ENCODE measurements at places on chromosomes 13 and 19.

DNA sequence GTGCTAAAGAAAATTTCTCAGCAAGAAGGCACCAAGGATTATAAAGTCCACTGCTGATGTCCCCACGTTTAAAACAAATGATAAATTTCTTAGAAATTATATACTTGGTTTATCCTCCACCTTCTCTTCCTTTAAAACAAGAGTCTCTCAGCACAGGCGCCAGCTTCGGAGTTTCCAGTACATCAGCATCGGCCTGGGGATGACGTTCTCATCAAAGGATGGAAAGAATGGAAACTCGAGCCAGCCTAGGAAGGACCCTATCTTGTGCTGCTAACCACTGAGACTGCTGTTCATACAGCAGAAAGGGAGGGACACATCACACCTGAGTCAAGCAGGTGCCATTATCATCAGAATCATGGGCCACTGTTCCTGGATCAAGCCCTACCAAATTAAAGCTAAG is 29.8 kb upstream of the ZNF83 start:
- DNase-seq: no peak

- peak; percentile 92 for DNase-seq
These were observed 2.3 kb upstream of the EML2 start for GRCh38 chr19:45641274-45642105.

DNA sequence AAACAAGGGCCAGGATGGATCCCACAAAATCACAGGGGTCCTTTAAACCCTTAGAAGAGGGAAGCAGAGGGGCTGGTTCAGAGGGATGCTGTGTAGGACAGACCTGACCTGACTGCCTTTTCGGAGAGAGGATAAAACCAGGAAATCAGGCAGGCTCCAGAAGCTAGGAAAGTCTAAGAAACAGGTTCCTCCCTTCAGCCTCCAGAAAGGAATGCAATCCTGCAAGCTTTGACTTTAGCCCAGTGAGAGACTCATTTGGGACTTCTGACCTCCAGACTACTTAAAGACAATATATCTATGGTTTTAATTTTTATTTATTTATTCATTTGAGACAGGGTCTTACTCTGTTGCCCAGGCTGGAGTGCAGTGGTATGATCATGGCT is 5.3 kb downstream of the RAB20 start:
- DNase-seq: no peak

GRCh38 chr19:3094601-3095440 is 659 bp downstream of the GNA11 start:
- no peak for DNase-seq

GRCh38 chr19:7863971-7864689 is 10.1 kb downstream of the PRR36 start:
- DNase-seq: no peak

DNA sequence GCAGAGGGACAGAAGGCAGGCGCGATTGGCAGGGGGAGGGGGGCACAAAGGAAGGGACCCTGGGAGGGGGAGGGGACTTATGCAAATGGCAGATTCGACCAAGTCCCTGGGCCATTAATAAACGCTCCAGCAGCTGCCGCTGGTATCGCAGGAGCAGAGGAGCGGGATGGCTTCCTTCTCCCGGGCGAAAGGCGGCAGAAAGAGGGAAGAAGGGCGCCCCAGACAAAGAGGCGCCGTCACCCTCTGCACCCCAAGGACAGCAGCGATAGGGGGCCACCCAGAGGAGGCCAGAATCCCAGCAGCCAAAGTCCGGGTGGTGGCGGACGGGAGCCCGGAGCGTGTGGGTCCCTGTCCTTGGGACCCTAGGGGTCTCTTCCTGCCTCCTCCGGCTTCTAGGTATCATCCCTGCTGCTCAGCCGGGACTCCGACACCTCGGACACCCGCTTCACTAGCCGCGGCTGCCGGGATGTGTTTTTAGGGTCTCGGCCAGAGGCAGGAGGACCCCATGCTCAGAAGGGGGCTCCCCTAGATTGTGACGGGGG is 1.9 kb downstream of the PTPRS start:
- peak; percentile 82 for DNase-seq

DNA sequence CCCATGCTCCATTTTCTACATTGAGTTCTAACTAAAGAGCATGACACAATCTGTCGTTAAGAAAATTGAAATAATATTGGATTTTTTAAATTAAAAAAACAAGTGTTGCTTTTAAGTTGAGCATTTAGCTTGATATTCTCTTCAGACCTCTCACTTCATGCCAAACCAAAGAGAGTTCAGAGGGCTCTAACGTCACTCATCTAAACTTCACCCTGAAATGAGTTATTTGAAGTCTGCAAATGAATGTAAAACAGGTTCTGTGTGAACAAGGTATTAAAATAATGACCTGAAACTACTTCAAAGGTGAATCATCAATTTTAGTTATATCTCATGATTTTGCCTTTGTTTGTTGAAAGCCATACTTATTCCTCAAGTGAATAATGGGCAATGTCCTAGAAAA is 61.8 kb downstream of the MRPL57 start:
- no peak for DNase-seq

GRCh38 chr19:51325161-51325976 is 13.9 kb downstream of the IGLON5 start:
- no peak for DNase-seq

DNA sequence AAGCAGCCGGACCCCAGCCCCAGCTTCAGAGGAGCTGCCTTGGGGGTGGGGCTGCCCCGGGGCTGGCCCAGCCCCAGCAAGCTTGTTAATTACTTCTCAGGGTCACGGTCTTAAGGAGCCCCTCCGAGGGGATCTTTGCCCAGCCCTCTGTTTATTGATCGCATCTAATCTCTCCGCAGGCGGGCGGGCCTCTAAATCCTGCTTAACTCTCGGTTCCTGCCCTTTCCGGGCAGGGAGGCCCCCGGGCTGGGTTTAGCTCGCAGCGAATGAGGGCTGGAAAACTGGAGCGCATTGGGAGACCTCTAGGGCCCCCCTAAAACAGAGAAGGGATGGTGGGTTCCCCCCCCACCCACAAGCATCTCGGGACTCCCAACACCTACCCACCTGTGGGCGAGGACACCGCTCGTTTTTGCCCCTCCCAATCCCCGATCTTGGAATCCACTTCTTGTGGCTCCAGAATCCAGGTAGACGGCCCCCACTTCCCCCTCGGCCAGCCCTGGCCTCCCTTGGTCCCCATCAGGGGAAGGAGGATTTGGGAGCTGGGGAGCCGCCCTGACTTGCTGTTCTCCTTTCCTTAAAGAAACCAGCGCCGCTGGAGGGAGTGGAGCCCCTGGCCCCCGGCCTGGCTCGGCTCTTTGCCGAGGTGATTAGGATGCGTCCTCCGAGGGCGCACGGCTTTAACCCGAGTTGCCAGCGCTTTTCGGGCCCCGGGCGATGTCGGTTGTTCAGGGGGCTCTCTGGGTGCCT is 59.5 kb upstream of the ADGRL1 start:
- DNase-seq: no peak

DNA sequence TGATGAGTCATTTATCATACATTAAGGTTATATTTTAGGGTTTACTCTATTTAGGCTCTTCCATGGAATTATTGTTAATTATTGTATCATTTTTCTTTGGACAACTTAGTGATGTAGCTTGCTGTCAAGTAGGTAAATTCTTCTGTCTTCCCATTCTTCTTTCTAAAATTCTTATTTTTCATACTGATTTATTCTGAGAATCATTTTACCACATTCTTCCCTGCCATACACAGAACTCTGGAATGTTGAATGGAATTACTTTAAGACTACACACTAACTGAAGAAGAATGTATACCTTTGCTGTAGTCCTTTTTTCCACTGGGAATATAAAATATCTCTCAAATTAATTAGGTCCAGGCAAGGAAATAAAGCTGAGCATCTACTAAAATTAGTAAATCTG is 24.5 kb upstream of the SLC7A1 start:
- DNase-seq: no peak

DNA sequence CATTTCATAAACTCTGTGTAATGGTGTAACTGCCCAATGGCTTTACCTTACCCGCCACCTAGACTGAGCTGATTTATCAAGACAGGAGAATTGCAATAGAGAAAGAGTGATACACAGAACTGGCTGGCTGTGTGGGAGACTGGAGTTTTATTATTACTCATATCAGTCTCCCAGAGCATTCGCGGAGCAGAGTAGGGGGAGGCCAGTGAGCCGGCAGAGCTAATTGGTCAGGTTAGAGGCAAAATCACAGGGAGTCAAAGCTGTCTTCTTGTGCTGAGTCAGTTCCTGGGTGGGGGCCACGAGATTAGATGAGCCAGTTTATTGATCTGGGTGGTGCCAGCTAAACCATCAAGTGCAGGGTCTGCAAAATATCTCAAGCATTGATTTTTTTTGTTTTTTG is 23.4 kb upstream of the SLITRK1 start:
- no peak for DNase-seq

DNA sequence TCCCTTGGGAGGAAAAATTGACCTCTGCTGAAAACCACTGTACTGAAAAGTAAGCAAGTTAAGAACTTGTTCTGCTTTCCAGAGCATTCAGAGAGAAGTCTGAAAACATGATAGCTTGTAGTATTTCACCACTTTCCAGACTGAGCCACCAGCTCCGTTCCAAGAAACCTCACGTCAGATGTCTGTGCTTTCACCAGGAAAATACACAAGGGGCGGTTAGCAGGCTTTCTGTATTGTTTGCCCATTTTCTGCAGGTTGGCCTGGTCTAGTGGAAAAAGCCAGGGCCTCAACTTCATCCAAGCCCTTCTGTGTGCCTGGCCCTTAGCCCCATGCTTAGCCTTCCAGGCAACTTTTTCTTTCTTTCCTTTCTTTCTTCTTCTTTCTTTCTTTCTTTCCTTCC is 36.4 kb downstream of the RXFP2 start:
- no peak for DNase-seq

GRCh38 chr13:46641274-46642081 is 88.5 kb downstream of the LRCH1 start:
- no peak for DNase-seq

DNA sequence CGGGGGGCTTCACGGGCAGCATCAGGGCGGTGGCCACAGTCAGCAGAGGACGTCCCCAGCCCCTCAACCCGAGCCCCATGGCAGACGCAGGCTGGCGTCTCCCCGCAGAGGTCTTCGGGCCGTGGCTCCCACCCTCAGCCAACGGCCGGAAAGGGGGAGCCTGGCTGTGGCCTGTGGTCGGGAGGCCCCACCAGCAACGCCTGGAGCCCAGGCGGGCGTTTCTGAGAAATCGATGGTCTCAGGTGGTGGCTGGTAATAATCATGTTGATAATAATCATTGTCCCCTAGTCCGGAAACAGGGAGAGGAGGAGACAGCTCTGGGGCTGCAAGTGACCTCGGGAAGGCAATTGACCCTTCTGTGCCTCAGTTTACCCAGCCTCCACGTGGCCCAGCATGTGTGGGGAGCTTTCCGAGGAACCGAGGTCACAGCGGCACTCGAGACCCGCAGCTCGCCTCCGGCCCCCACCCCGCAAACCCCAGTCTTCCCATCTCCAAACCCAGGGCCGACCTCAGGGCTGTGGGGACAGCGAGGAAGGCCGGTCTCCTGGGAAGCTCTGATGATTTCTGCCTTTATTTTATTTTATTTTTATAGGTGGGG is at the start of gene PRSS57:
Gene PRSS57 (minus strand): TSS at position 101 of the 598 bp plus-strand sequence. CDS start 22 bp downstream, at position 79.
- DNase-seq: no peak

DNA sequence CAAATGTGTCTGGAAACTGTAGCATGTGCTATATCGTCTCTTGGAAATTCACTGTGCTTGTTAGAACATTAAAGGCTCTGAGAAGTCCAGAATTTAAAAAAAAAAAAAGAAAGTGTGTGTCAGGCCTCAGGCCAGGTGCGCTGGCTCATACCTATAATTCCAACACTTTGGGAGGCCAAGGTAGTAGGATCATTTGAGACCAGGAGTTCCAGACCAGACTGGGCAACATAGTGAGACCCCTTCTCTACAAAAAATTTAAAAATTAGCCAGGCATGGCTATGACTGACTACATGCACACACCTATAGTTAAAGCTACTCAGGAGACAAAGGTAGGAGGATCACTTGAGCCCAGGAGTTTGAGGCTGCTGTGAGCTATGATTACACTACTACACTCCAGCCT is 4.9 kb downstream of the HNRNPUL1 start:
- DNase-seq: no peak

DNA sequence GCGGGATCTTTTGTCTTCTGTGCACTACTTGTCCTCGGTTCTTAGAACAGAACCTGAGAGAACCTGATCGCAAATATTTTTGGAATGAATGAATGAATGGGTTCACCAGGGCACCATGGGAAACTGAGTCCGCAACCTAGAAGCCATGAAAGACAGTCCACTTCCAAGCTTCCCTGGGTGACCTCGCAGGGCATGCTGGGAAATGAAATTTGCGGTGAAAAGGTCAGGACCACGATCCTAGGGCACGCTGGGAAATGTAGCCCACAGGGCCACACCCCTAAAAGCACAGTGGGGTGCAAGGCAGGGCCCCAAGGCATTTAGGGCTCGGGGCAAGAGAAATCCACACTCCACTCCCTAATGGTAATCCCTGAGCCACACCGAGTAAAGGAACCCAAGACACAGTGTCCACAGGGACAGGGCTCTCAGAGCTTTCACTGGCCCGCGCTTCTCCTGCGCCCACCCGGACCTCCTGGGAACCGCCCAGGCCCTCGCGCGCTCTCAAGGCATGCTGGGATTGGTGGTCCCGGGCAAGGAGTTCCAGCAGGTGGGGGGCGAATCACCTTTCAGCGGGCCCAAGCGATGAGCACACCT is 1.1 kb upstream of the PPP1R12C start:
- no peak for DNase-seq

DNA sequence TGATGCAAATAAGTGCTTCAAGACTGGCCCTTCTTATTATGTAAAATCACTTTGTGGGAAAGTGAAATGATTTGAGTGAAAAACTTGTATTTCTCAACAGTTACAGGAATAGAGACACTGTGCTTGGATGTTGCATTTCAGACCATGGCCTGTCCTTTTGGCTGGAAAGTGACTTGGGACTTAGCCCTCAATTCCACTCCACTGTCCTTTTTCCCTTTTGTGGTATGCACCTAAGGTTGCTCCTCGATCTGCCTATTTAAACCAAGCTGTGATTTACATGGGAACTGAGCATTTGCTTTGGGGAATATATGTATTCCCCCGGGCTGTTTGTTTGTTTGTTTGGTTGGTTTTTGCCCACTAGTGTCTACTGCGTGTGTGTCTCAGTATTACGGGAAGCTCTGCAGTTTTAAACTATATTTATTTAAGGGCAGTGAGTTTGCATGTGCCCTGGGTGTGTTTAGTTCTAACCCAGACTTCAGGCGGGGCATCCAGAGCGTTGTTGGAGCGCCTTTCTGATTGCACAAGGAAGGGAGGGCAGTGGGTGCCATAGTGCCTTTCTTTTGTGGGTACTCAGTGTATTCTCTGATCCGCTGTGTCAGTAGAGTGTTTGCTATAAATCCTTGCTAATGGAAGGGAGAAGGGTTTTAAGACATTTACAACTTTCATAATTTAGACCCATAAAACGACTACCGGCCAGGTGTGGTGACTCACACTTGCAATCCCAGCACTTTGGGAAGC is 18.2 kb upstream of the RNF113B start:
- no peak for DNase-seq
